Activated naive CD4-positive, alpha-beta T cell treated with Interleukin-2 at 50 U/mL for 16 hours (primary cell): ENCODE measurements at places on chromosomes 2 and 18.

DNA sequence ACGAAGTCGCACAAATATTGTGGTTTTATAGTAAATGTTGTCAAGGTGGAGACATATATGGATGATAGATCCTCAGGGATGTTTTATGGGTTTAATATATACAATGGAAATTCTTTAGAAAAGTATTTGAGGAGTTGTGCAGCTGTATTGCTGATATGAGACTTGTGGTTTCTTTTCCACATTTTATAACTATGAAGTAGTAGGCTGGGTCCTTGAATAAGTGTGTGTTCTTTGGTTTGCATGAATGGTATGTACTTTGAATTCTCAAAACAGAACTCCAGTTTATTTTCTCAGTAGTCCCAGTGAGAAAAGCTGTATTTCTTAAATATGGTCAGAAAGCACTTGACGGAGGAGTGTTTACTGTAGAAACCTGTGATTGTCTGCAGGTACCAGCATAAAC lies 42.4 kb downstream of the PLCL1 start:
- DNase-seq = no peak

DNA sequence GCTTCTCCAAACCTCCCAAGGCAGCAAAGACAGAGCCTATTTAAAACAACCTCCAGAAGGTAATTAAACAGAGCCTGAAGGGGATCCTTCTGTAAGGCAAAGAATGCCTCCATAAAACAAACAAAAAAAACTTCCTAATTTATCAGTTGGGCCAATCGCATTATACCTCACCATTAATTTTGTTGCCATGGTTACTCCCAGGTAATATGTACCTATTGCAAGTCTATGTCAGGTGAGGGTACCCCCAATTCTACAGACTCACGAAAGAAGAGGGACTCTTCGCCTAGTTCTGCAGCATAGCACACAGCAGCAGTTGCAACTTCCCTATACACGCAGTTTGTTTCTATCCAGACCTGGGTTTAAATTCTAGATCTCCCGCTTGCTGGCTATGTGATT lies 38.8 kb downstream of the SFXN5 start:
- no peak for DNase-seq

DNA sequence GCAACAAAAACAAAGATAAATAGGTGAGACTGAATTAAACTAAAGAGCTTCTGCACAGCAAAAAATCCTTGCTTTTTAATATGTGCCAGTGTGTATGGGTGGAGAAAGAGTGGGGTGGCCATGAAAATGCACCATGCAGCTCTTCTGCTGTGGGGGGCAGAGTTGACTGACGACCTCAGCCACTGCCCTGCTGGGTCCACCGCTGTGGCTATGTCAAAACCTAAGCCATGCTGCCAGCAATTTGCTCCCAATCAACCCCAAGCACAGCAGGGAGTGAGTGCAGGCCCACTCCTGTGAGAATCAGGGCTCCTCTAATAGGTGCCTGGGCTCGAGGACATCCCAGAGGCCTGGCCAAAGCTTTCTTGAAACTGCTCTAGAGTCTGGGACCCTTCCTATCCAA lies 235.6 kb upstream of the RBBP8 start:
- DNase-seq = no peak

GRCh38 chr2:13480057-13480456 lies 763.3 kb downstream of the TRIB2 start:
- no peak for DNase-seq

DNA sequence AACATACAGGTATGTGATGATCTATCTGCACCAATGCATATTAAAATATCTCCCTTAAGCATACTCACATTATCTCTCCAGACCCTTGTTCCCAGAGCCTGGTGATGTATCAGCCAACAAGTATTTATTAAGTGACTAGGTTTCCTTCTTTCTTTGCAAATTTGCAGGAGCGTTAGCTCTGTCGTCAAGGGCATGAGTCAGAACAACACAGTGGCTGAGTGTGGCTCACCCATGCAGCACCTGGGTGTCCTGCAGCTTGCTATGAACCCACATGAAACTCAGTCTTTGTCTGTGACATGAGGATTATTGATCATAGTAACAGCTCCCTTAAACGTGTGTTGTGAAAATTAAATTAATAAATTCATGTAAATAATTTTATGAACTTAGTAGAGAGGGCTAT lies 96.6 kb downstream of the PIEZO2 start:
- DNase-seq = no peak

DNA sequence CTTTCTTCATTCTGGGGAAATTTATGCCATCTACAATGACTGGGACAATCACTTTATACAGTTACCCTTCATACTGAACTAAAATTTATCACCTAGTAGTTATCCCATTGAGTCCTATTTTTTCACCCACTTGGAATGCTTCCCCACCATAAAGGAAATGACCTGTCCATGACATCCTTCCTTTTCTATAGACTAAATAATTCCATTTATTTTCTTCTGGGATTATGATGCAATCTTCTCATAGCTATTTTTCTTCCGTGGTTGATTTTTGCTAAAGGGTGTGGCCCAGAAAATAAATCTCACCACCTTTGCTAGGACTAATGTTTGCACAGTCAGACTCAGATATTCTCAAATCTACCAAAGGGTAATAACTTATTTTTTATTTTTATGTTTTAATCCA lies 186.1 kb upstream of the NRXN1 start:
- DNase-seq = no peak

DNA sequence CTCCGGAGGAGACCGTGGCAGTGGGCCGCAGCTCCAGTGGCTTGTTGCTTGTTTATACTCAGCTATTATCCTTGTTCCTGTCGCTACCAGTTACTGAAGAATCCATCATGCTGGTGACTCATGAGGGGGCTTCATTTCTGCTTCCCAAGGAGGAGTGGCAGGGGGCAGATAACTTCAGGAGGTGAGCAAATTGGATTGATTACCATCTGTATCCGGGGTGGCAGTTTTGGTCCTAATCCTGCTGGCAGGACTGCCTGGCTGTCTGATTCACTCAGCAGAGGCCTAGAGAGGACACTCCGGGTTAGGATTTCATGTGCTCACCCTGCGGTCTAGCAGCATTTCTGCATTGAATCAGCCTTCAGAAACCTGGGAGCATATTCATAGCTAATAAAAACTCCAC lies 230.0 kb downstream of the ACTR3 start:
- no peak for DNase-seq

DNA sequence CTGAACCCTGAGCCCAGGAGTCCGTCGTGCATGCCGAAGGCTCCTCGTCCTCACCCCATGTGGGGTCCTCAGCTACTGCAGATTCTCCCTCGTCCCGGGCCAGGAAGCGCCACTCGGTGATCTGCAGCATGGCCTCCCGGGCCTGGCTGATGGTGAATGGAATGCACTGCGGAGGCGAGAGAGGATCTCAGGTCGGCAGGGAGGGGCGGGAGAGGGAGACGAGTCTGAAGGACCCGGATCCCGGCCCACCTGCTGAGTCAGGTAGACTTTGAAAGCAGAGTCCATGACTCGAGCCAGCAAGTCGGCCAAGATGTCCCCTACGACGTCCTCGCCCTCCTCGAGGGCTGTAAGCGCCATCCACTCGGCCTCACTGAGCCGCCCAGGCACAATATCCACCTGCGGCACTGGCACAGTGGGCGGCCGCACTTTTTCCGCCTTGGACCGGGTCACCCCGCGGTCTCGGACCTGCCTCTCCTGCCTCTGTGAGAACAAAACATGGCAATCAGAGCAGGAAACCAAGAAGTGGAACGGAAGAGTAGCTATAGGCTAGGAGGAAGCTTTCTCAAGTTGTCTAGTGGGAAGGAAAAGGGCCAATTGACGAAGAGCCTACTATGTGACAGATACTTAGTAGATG lies 5.5 kb downstream of the C2orf81 start:
- DNase-seq = no peak

GRCh38 chr18:77062518-77063003 lies 70.0 kb downstream of the MBP start:
- peak; percentile 68 for DNase-seq

GRCh38 chr2:42924418-42924886 lies 132.1 kb upstream of the HAAO start:
- DNase-seq = no peak

GRCh38 chr2:126801473-126801872 lies 97.2 kb upstream of the TEX51 start:
- DNase-seq = no peak

DNA sequence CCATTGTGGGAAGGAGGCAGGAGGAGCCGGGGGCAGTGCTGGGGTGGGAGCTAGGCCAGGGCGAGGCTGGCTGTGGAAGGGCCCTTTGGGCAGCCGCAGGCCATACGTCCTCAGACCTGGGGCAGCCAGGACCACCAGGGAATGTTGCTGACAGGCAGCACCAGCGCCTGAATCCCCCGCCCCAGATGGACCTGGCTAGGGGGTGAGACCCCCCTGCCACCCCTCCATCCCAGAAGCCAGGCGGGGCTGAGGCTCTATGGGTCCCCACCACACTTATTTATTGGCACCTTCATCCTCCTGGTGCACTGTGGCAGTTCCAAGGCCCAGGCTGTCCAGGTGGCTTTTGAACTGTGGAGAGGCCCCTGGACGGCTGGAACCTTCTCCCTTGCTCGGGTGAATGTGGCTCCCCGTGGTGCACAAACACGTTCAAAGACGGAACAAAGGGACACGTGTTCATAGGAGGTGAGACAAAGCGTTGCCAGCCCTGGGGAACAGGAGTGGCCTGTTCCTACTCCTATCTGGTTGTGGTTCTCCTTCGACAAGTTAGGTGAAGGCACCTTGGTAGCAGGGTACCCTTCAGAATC lies 35.1 kb downstream of the RAMP1 start:
- no peak for DNase-seq

DNA sequence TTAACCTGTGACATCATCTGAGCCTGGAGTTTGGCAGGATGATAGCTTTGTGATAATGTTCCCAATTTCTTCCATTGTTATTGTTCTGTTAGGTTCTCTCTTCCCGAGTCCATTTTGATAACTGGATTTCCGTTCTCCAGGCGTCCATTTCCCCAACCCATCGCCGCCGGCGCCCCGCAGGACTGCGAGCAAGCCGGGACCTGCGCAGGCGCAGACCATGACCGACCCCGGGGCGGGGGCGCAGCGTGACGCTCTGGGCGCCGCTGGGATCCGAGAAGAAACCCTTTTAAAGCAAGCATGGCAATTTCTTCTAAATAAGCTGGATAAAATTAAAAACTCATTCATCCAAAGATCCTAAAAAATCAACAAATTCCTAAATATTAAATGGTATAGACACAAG lies at the start of gene SLC25A52:
Gene SLC25A52 (minus strand): TSS at position 186 of the 400 bp plus-strand sequence. CDS start 219 bp downstream, outside the sequence.
- DNase-seq = no peak

- no peak for DNase-seq
Observed at GRCh38 chr2:241357531-241357930, 1.4 kb downstream of the FARP2 start.

- peak; percentile 20 for DNase-seq
Observed at GRCh38 chr2:44237221-44237620, 38.1 kb upstream of the SLC3A1 start.

DNA sequence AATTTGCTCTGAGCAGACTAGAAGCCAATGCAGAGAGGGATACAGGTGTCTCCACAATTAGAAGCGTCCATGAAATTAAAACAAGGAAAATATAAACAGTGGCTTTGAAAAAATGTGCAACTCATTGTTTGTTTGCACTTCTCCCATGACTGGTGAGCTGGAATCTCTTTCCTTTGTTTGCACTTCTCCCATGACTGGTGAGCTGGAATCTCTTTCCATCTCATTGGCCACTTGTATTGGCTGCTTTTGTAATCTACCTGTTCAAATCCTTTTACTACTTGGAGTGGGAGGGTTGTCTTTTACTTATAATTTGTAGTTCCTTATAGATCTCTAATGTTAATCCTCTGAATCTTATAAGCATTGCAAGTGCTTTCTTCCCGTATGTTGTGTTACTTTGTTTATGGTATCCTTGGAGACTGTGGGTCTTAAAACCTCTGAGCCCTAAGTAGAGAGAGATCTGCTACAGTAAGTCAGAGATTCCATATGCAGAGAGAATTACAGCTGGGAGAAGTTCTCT lies 94.1 kb downstream of the RTN4 start:
- DNase-seq = no peak
